ENCODE measurements at places on chromosomes 7 and 10.

- DNase-seq: no peak
Measured at GRCh38 chr10:55466806-55467504, 665.9 kb upstream of the PCDH15 start.

GRCh38 chr10:101781984-101782810, 1.0 kb downstream of the NPM3 start:
- no peak for DNase-seq

DNA sequence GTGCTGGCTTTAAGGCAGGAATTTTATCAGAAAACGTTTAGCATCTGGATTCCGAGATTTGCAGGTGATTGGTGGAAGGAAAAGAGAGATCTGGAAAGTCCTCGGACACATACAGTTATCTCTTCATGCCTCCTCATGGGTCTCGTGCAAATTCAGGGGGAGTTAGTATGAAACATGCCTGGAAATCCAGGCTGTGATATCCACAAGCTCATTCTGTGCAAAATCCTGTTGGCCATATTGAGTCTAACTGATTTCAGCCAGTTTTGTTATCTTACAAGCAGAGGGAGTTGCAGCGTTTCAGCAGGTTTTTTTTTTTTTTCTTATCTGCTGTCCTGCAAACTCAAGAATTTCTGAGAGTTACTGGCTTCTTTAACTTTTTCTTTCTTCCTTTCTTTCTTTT, 411.5 kb downstream of the GALNT17 start:
- DNase-seq: no peak

- peak; percentile 2 for DNase-seq
Measured at GRCh38 chr7:135508883-135509588, 866 bp downstream of the CNOT4 start.

DNA sequence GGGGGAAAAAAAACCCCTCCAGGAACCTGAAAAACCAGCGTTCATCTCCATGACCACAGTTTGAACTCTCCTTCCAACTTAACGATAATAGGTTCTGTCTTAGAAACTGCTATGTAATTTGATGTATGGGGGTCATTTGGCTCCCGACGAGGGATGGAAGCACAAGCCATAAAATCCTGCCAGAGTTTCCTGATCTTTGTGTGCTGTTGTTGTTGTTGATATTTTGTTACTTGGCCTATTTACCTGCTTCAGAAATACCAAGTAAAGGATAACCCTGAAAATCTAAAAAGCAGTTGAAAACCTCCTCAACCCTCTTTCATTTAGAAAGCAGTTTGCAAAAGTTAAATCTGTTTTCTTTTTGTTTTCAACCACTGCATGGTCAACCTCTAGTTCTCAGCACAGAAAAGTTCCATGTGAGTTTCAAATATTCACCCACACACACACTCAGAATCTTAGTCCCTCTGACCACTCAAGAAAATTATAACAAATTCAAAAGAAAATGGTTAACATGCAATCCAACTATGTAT, 9.3 kb upstream of the HOXA2 start:
- no peak for DNase-seq

DNA sequence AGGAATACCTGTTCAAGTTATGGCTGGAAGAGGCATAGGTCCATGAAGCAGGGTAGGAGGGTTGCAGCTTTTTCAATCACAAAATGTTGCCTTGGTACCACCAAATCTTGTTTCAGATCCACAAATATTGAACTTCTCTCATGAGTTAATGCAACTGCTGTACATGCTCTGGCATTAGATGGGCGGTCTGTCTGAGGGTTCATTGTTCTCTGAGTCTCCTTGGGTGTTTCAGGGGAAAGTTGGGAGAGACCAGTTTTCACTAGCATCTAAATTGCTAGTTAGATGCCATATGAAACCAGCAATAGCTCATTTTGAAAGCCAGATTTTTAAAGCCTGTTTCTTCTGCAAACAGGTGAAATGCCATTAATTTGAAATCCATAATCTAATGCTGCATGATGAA, 27.8 kb upstream of the ELMO1 start:
- DNase-seq: no peak

DNA sequence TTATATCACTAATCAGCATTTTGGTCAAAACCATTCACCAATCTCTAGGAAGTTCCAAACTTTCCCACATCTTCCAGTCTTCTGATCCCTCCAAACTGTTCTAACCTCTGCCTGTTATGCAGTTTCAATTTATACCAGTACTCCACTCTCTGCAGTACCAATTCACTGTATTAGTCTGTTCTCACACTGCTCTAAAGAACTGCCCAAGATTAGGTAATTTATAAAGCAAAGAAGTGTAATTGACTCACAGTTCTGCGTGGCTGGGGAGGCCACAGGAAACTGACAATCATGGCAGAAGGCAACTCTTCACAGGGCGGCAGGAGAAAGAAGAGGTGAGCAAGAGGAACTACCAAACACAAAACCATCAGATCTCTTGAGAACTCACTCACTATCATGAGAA, 374.9 kb downstream of the SORCS1 start:
- no peak for DNase-seq

DNA sequence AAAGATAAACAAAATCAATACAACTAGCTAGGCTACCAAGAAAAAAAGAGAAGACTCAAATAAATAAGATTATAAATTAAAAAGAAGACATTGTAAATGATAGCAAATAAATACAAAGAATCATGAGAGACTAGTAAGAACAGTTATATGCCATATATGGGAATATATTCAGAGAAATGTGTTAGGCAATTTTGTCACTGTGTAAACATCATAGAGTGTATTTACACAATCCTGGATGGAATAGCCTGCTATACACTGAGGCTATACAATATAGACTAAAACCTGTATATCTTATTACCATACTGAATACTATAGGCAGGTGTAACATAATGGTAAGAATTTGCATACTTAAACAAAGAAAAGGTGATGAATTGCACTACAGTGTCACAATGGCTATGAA, 717.4 kb downstream of the PARD3 start:
- no peak for DNase-seq

GRCh38 chr7:151025924-151026671, 1.8 kb upstream of the ATG9B start:
- DNase-seq: no peak

DNA sequence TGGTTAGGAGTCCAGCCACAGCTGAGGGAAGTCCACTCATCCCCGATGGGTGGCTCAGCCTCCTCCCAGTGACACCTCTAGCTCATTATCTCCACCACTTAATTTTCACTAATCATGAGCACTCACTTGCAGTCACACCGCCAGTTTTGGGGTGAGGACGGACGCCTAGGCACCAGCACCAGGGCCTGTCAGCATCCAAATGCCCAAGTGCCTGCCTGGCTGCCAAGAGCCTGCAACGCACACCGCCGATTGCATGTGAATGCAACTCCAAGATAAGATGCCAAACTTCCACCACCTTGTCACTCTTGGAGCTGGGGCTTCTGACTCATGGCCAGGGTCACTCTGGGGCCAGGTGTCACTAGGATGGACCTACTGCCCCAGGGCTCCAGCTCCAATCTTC, 24.4 kb upstream of the SMARCD3 start:
- DNase-seq: no peak

DNA sequence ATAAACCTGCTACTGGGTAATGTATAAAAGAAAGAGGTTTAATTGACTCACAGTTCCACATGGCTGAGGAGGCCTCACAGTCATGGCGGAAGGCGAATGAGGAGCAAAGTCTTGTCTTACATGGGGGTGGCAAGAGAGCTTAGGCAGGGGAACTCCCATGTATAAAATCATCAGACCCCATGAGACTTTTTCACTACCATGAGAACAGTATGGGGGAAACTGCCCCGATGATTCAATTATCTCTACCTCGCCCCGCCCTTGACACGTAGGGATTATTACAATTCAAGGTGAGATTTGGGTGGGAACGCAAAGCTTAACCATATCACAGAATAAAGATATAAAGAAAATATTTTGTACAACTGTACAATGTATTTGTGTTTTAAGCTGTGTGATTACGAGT, 39.4 kb upstream of the PLCE1 start:
- no peak for DNase-seq

DNA sequence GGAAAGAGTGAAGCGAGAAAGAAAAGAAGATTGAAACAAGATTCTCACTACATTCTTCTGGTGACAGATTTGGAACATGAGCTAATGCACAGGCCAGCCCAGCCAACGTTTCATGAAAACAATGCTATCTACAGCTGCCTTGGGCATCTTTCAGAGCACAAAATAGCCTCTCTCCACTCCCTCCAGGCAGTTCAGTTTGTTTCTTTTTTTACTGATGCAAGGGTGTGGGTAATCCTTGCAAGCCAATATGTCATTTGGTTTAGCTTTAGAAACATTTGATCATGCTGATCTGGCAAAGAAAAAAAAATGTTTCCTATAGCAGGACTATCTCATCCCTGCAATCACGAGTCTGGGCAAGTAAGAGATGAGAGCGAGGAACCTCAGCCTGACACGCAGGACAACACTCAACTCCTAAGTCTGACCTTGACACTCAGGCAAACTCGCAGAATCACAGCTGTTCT, 35.9 kb downstream of the SVIL start:
- DNase-seq: no peak

DNA sequence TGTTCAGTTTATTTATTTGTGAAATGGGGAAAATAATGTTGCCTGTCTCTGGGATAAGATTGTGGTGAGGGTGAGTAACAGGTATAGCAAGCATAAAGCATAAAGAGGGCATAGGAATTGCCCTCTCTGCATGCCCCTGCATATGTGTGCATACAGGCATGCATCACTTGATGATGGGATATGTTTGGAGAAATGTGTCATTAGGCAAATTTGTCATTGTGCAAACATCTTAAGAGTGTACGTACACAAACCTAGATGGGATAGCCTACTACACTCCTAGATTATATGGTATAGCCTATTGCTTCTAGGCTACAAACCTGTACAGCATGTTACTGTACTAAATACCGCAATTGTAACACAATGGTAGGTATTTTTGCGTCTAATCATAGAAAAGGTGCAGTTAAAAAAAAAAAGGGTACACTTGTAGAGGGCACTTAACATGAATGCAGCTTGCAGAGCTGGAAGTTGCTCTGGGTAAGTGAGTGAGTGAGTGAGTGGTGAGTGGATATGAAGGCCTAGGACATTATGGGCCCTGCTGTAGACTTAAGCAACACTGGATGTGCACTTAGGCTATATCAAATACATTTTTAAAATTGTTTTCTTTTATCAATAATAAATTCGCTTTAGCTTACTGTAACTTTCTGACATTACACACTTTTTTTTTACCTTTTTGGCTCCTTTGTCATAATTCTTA, 386.5 kb upstream of the ANKRD30A start:
- no peak for DNase-seq

GRCh38 chr7:140640060-140640637, 464 bp downstream of the DENND2A start:
- no peak for DNase-seq

- DNase-seq: no peak
Measured at GRCh38 chr7:92763636-92764423, 72.5 kb downstream of the CDK6 start.

- no peak for DNase-seq
Measured at GRCh38 chr7:125256446-125256845, 326.8 kb upstream of the POT1 start.

DNA sequence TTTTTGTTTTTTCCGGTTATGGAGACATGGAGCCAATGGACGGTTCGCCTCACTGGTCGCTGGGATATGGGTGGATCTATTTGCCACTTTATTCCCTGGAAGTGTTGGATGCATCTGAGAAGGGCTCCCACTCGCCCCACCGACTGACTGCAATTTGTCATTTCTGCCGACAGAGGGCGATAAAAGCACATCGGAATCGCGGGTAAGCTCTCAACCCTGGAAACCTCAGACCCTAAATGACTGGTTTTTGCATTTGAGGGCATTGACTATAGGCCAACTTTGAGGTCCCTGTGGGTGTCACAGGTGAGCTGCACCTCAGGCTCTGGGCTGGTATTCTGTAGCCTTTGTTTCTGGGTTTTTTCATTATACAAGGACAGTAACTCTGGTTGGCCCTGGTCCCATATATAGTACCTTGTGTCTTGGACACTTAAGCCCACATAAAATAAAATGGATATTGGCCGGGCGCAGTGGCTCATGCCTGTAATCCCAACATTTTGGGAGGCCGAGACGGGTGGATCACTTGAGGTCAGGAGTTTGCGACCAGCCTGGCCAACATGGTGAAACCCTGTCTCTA, 11.9 kb upstream of the OPALIN start:
- DNase-seq: no peak

- no peak for DNase-seq
Measured at GRCh38 chr7:155799514-155799913, 12.7 kb downstream of the SHH start.

- no peak for DNase-seq
Measured at GRCh38 chr7:19530852-19531251, 178.0 kb downstream of the POLR1F start.

DNA sequence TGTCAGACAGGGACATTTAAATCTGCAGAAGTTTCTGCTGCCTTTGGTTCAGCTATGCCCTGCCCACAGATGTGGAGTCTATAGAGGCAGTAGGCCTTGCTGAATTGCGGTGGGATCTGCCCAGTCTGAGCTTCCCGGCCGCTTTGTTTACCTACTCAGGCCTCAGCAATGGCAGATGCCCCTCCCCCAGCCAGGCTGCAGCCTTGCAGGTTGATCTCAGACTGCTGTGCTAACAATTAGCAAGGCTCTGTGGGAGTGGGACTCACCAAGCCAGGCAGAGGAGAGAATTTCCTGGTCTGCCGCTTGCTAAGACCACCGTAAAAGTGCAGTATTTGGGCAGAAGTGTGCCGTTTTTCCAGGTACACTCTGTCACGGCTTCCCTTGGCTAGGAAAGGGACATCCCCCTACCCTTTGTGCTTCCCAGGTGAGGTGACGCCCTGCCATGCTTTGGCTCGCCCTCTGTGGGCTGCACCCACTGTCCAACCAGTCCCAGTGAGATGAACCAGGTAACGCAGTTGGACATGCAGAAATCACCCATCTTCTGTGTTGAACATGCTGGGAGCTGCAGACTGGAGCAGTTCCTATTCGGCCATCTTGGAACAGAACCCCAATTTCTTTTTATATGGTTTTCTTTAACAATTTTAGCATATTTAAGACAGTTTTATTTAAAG, 28.4 kb upstream of the VWDE start:
- DNase-seq: no peak

- DNase-seq: no peak
Measured at GRCh38 chr7:96088579-96088978, 233.3 kb downstream of the SLC25A13 start.

GRCh38 chr7:81779706-81780105, 9.9 kb upstream of the HGF start:
- DNase-seq: no peak

- no peak for DNase-seq
Measured at GRCh38 chr7:95470452-95470851, 15.3 kb upstream of the ASB4 start.

- DNase-seq: no peak
Measured at GRCh38 chr10:43715334-43715733, 66.7 kb upstream of the ZNF32 start.

DNA sequence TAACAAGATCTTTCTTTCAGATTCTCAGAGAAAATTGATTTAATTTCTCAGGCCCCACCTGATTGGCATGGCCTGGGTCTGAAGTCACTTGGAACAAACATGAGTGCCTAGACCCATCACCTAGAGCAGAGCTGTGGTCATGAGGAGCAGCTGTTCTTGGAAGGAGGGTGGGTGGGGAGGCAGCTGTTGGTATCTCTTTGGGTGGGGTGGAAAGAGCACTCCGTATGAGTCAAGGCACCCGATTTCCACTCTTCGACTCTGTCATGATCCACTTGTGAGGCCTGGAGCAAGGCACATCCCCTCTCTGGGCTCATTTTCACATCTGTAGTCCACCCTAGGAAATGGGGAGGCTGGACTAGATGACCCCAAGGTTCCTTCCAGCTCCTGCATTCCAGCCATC, 156.7 kb downstream of the C10orf105 start:
- no peak for DNase-seq

- DNase-seq: no peak
Measured at GRCh38 chr7:7214398-7215347, 32.3 kb downstream of the C1GALT1 start.
